ENCODE measurements at places on chromosomes 16 and 17.

DNA sequence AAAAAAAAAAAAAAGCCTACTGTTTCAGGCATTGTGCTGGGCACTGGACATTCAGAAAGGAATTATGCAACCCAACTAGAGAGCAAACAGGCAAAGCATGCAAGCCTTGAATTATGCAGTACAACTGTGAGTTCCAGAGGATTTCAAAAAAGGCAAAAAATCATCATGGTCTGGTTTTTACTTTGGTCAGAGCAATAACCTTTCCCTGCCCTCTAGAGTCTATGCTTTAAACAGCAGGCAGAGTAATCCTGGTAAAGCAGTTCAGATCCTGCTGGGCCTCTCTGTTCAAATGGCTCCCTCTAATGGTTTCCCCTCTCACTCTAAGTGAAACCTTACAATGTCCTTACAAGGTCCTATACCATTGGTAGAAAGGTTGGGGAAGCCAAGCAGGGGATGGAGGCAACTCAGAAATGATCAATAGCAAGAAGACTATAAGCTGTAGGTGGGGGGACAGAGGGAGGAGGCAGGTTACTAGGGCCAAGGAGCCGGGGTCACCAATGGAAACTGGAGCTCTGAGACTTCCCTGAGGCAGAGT, 4.6 kb upstream of the TAF15 start:
- DNase-seq, result peak; percentile 47

DNA sequence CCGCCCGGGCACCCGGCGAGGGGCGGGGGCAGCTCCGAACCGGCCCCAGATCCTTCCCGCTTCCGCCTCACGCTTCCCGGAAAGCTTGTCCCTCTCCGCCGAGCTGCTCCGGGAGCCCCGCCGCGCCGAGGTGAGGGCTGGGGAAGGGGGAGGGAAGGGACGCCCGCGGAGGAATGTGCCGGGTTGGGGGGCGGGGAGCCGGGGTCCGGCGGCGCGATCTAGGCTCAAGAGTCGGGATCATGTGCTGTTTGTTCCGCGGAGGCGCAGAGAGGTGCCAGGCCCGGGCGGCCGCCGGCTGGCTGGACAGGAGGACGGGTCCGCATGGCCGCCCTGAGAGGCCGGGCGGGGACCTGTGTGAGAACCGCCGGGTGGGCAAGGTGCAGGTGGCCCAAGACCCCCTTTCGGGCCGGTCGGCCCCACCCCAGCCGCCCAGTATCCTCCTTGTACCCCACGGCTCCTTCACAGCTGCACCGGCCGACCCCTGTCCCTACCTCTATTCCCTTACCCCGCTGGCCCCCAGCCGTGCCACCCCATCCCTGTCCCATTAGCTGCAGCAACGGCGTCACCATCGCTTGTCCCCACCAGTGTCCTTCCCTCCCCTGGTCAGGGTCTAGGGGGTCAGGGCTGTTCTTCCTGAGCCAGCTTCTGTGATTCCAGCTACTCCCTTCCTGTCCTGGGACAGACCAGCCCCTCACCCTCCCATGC, 429 bp downstream of the KIF1C start:
- no peak for DNase-seq

DNA sequence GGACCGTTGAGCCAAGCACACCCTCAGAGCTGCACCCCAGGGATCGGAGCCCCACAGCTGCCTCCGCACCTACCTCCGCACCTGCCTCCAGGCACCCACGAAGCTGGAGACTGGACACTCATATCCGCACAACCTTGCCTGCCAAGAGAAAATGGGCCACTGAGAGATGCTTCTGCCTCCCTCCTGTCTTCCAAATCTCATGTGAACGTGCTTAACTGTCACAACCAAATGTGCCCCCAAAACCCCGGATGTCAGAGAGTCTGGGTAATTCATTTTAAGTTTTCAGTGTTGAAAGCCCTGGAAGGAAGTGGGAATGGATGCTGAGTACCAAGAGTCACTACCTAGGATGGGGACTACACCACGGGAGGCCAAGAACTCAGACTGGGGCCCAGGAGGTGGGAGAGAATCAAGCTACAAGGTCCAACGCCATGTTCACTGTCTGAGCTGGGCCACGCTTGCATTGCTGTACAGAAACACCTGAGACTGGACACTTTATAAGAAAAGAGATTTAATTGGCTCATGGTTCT, 49.5 kb upstream of the MEAK7 start:
- DNase-seq, result no peak

DNA sequence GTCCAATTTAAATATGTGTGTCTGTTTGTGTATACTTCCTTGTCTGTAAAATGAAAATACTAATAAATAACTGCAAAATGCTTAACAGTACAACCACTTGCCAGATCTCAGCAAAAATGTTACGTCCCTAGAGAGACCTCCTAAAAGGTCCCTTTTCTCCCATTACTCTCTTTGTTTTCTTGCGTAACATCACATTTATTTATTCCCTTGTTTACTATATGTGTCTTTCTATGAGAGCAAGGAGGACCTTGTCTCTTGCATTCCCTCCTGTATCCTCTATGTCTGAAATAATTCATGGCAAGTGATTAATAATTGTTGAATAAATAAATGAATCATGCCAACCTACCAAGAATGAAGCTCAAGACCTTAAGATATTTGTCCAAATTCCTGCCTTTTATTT, 1.9 kb downstream of the ACSM3 start:
- DNase-seq, result no peak

DNA sequence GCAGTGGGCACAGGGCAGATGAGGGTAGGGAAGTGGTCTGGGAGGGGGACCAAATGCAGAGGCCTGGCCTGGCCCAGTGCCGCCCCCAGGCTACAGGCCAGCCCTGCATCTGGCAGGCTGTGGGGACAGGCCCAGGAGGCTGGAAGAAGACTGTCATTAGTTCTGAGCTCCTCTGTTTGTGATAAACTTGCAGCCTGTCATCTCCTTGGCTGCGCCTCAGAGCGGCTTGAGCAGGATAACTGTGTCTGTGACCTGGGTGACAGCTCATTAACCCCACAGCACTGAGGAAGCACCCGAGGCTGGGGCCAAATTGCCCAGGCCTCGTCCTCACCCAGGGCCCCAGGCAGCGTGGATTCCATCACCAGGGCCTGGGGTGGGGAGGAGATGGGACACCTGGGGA, 23.9 kb downstream of the ABCC3 start:
- no peak for DNase-seq

DNA sequence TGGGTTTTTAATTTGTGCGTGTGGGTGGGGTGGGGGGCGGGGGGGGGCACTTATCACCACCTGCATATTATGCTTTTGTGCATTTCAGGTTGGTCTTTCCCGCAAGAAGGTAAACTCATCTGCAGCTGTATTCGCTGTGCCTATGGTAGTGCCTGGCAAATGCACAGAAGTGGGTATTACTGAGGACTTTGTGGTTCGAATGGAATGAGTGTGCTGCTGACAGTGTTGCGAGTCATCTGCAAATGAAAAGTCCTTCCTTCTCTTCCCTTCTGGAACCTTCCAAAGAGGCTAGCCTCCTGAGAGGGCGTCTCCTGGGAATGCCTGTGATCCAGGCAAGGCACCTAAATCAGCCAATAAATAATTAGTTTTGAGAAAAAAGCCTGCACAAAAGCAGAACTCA, 532.9 kb downstream of the MAF start:
- no peak for DNase-seq

- DNase-seq, result no peak
Observed at GRCh38 chr17:80189611-80190010, 19.8 kb downstream of the CARD14 start.

DNA sequence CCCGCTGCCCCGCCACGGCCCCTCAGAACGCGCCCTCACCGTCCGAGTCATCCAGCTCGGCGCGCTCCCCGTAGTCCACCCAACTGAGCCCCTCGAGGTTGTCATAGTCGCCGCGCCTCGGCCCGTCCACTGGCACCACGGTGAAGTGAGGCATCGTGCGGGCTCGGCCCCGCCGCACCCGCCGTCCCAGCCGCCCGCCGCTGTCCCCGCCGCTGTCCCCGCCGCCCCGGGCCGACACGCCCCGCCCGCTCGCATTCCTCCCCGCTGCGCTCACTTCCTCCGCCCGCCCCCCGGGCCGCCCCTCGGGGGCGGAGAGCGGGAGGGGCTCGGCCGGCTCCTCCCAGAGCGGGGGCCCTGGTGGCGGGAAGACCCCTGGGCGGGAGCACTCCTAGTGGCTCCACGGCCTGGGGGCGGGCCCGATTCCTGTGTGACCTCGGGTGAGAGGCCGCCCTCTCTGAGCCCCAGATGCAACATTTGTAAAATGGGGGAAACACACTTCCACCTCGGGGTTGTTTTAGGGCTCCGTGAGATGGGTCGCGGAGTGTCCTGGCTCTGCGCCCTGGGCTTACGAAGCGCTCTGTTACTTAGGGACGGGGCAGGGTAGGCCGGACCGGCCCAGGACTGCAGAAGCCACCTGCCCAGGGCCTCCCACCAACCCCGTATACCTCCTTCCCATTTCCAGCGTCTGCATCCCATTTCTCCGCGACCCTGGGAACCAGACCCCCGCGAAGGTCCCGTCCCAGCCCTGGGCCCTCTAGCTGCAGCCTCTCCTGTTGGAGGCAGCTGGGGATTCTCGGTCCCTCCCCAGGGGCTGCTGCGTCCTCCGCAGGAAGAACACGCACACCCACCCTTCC, at the start of gene SLC12A4:
SLC12A4 (minus strand) TSS at position 238 of the 854 bp plus-strand sequence; CDS start at position 154, 84 bp downstream.
- DNase-seq, result peak; percentile 90

GRCh38 chr17:48510761-48511604, 19.8 kb downstream of the HOXB1 start:
- DNase-seq, result no peak

- no peak for DNase-seq
Observed at GRCh38 chr16:87470332-87470731, 22.5 kb downstream of the ZCCHC14 start.

- peak; percentile 64 for DNase-seq
Observed at GRCh38 chr17:50681263-50682200, 26.2 kb downstream of the ANKRD40 start.

Data from renal cortex interstitium (tissue), 15 donors.